ENCODE measurements at places on chromosomes 5 and 9.

- no peak for DNase-seq
Observed at GRCh38 chr5:149317281-149318048, 27.8 kb upstream of the GRPEL2 start.

DNA sequence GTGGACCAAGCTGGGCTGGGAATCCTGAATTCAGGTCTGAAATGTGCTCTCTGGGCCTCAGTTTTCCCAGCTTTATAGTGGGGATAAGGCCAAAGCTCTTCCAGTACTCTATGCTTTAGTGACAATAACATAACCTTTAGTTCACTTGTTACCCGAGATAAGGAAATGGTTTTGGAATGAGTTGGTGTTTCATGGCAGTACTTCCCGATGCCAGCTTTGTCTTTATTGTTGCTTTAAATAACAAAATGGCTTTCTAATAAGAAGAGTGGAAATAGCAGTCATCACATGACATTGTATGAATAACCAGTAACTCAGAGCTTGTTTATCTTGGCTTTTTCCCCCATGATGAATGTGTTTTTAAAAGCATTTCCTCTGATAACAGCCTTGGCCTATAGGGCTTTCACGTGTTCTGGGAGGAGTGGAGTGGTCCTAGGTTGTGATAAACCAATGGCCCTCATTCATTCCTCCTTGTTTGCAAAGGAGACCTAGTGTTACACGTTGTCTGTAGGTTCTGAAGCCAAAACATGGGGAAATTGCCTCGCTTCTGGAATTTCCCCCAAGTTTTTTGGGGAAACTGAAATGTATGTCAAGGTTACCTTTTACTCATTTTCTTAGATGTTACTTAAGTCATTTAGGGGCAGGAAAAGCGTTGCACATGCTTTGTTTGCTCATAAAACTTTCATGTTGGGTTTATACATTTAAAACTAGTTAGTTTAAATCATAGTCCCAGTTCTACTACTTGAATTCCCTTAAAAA lies 53.7 kb downstream of the ZNF618 start:
- no peak for DNase-seq

DNA sequence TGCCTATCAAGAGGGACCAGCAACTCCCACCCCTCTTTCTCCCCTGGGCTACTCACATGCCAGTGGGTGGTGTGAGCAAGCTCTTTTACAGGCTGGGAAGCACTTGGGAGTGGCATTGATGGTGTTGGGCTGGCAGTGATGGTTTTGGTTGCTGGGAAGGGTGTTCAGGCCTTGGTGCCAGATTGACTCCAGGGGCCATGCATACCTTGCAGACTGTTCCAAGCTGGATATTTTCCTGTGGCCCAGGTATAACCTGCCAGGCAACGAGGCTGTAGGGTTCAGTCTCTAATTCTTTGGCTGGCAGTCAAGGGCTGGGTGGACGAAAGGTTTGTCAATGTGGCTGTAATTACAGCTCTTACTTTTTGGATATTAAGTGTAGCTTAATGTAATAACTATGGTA lies 177.3 kb downstream of the MACROH2A1 start:
- no peak for DNase-seq

GRCh38 chr5:71960195-71960594 lies 147.1 kb upstream of the MAP1B start:
- DNase-seq: no peak
